Thoracic aorta (tissue), 2 donors: ENCODE measurements at places on chromosomes 7 and 10. TPM values are rescaled to one million over a fixed set of nuclear protein-coding genes. Genes with fewer than 3 reads are reported as not detected.

Gene ITPRIP
- total RNA-seq: 59.2 TPM

GRCh38 chr7:12244129-12244528 is 33.0 kb downstream of the TMEM106B start:
- no peak for DNase-seq

GRCh38 chr7:2873686-2874551 is 29.8 kb upstream of the GNA12 start:
- DNase-seq: no peak

DNA sequence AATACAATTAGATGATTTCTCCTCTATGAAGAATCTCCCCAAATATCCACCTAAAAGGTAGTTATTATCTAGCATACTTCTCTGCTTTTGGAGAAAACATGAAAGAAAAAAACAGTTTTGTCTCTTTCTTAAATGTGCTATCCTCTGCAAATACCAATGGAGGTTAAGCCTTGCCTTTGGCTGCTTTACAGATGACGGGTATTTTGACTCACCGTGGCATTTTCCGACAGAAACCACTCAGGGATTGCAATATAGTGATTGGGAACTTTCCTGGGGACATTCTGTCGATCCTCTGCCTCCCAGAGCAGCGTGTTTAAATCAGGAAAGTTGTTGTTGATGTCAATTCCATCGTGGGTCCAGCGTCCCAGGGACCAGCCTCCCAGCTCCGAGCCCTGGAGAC is 100.6 kb downstream of the GPR26 start:
- no peak for DNase-seq

- no peak for DNase-seq
Measured at GRCh38 chr7:8146788-8147413, 115.1 kb downstream of the ICA1 start.

Gene NPFFR1
- total RNA-seq: 0.14 TPM

DNA sequence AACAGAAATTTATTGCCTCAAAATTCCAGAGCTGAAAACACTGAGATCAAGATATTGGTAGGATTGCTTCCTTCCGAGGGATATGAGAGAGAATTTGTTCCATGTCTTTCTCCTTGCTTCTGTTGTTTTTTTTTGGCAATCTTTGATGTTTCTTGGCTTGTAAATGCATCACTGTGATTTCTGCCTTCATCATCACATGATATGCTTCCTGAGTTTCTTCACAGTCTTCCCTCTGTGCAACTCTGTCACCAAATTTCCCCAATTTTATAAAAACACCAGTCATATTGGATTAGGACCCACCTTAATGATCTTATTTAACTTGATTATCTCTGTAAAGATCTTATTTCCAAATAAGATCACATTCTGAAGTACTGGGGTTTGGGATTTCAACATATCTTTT is 14.7 kb downstream of the TMEM236 start:
- no peak for DNase-seq

DNA sequence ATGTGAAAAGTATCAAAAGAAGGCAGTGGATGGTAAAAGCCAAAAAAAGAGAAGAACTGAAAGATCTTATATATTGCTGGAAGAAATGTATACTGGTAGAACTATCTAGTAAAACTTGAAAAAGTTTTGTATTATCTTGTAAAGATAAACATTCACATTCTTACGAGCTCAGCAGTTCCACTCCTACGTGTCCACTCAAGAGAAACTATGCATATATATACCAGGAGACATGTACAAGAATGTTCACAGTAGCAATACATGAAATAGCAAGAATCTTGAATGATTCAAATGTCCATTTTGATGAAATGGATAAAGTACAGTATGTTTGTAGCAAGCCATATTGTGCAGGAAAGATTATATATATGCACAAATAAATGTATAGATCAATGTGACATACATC is 155.0 kb downstream of the RNF133 start:
- DNase-seq: no peak

- no peak for DNase-seq
Measured at GRCh38 chr10:31152421-31153135, 120.9 kb upstream of the ZNF438 start.

GRCh38 chr7:66055321-66055956 is 20.2 kb upstream of the ASL start:
- DNase-seq: no peak

Gene AMPH
- total RNA-seq: 5.3 TPM

Gene HOXA2
- 4.6 TPM for total RNA-seq

- DNase-seq: no peak
Measured at GRCh38 chr10:118315629-118316028, 26.5 kb downstream of the FAM204A start.

DNA sequence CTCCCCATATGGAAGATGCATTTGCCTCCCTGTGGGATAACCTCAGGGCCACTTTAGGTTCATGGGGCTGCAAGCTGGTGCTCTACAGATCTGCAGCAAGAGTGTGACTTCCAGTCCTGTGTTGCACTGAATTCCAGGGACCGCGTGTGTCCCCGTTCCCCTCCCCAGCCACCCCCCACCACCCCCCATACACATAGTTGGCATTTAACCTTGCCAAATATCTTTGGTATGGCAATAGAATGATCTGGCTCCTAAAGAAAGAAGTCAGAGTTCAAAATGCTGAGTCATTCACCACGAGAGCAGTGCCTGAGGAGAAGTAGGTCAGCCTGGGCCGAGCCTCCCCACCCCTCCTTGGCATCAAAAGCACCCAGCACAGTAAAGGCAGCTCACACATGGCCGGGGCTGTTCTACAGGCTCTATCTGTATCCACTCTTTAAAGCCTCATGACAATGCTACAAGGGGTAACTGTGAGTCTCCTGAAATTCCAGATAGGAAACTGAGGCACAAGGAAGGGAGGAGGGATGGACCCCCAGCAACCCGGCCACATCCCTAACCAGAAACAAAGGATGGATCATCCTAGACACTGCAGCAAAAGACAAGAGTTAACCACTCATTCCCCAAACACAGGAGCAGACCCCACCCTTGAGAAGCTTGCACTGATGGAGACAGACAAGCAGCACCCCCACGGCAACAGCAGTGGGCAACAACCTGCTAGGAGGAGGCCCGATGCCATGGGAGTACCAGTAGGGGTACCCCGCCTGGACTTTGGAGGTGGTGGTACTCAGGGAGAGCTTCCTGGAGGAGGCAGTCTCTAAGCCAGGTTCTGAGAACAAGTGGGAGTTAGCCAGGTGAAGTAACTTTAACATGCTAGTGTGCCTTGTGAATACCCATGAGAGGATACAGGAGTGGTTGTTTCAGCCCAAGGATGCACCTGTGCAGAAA is 70.3 kb upstream of the NANOS1 start:
- no peak for DNase-seq
